ENCODE measurements at places on chromosomes 5 and 9. TPM values are rescaled to one million over a fixed set of nuclear protein-coding genes. Genes with fewer than 3 reads are reported as not detected.

Gene ADRB2
- 10.7 TPM for total RNA-seq

Gene ARHGEF28
- 50.7 TPM for total RNA-seq

Gene DTWD2
- 3.8 TPM for total RNA-seq

Gene BTNL3
- not detected for total RNA-seq

Gene CYSRT1
- total RNA-seq = 0.13 TPM

Gene HNRNPH1
- 464 TPM for total RNA-seq

Gene TYRP1
- total RNA-seq = 0.51 TPM

Gene ORM1
- not detected for total RNA-seq

Gene MLANA
- not detected for total RNA-seq

Gene FAM81B
- total RNA-seq = under 0.01 TPM

Gene PCDHA10
- 0.13 TPM for total RNA-seq

All from dermis microvascular lymphatic vessel endothelial cell (primary cell).